Right cardiac atrium (tissue), 5 donors: ENCODE measurements at places on chromosomes 2 and 18.
A peak's percentile ranks its signal among the peaks of the same experiment; 100 is the strongest.

- no peak for DNase-seq
These were observed 68.6 kb upstream of the PELI1 start for GRCh38 chr2:64212801-64213321.

DNA sequence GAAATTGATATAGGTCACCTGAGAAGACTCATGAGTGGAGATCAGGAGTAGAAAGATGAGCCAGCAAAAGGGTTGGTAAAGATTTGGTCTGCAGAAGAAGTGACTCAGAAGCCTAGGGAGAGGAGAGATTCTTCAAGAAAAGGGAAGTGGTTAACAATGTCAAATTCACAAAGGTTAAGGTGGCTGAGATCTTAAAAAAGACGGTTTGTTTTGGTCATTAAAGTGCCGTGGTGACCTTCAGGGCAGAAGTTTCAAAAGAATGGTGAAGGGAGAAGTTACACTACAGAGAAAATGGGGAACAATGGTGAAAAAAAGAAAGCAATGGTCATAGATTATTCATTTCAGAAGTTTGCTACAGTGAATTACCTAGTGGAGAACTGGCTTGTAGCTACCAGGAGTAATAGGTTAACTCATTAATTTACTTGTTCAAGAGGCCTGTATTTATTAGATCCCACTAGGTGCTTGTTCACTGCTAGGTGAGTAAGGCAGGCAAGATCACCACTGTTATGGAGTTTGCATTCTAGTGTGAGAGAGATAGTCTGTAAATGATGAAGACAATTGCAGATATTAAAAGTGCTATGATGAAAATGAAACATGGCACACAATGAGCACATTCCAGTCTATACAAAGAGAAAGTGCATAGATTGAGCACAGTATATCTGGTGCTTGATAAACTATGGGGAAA is 43.0 kb downstream of the FBXO48 start:
- no peak for DNase-seq

GRCh38 chr18:69820538-69820937 is 127.1 kb downstream of the CD226 start:
- DNase-seq, result no peak

GRCh38 chr2:122390406-122390805 is 635.0 kb downstream of the TSN start:
- no peak for DNase-seq

GRCh38 chr18:34978953-34979608 is 62.1 kb upstream of the MAPRE2 start:
- DNase-seq, result peak; percentile 51

DNA sequence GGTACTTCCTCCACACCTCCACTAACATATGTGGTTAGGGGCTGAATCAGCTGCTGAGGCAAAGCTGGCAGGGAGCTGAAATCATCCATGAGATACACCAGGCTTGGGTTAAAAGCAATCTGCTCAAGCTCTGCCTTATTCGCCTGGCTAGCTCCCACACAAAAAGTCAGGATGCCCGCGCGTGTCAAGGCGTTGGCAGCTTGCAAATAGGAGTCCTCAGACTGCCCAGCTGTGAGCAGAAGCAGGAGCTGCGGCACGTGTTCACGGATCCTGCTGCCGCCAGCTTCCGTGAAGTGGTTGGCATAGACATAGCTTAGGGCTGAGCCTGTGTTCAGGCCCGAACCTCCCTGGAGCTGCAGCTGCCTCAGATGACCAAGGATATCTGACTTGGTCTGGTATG is 35.3 kb downstream of the COL6A3 start:
- no peak for DNase-seq

- DNase-seq, result no peak
These were observed 506.1 kb upstream of the FAM98A start for GRCh38 chr2:34105006-34105767.

DNA sequence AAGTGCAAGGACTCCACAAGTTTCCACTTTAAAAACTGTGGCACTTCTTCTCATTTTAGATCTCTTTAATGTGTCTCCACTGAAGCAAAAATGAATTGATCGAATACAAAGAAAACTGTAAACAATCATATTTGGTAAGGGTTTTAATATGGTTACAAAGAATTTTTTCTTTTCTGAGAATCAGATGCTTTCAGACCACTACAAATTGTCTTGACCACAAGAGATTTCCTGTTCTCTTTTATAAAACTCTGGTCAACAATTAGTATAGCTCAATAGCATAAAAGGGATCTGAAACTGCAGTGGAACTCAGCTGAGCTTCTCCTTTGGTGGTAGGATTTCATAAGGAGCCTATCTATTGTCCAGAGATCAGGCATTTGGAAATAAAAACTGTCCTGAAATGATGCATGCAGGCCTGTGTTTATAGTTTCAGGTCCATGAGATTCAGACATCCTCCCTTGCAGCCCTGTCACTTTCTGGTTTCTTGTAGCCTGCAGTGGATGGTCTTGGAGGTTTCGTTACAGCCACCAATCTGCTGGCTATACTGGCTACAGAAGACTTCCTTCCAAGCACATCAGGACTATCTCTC is 120.0 kb downstream of the DOCK10 start:
- DNase-seq, result no peak

DNA sequence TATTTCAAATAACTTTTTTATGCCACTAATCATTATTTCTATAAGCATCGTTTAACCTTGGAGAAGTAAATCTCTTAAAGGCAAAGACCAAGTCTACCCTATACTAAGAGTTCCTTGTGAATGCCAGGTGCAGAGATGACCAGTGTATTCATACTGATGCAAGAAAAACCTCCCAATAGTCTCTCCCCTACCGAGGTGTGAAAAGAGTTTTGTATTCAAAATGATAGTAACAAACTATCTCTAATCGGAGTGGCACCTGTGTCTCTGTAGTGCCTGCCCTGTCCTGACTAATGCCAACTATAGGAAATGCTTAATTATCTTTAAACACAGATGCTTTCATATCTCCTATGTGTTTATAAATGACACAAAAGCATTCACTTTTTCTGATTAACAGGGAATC is 798.5 kb downstream of the TRIB2 start:
- DNase-seq, result no peak

DNA sequence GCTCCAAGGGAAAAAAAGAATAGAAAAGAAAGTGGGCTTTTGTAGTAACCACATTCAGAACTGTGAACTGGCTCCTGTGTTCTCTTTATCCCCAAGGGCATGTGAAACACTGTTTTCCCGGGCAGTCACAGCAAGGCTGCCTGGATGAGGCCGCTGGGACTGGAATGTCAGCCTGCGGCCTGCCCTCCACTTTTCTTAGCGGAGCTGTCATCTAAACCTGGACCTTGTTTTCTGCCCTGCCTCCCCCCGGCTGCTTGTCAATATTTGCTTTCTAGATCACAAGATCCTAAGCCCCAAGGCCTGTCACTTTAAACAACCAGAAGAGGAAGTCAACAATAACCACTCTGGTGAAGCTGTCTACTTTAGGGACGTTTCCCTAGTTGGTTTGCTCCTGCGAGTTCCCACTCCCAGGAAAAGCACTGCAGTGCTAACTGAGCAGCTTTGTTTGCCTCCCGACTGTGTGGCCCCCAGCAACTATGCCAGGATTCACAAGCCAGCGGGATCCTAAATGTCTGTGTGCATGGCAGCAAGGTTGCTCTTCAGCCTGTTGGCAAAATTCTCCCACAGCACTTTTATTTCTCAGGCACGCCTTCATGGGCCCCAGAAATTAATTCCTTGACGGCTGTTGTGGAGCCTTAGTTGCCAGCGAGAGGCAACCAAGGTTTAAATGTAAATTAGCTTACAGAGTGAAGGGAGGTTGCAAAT is 30.6 kb downstream of the SOWAHC start:
- DNase-seq, result no peak

GRCh38 chr2:224565452-224566035 is 19.6 kb downstream of the CUL3 start:
- DNase-seq, result no peak

- no peak for DNase-seq
These were observed 34.8 kb upstream of the SP5 start for GRCh38 chr2:170680172-170680941.

- no peak for DNase-seq
These were observed 680.8 kb downstream of the NYAP2 start for GRCh38 chr2:226080334-226080733.

GRCh38 chr2:34997779-34998178 is 1357.8 kb upstream of the CRIM1 start:
- no peak for DNase-seq

DNA sequence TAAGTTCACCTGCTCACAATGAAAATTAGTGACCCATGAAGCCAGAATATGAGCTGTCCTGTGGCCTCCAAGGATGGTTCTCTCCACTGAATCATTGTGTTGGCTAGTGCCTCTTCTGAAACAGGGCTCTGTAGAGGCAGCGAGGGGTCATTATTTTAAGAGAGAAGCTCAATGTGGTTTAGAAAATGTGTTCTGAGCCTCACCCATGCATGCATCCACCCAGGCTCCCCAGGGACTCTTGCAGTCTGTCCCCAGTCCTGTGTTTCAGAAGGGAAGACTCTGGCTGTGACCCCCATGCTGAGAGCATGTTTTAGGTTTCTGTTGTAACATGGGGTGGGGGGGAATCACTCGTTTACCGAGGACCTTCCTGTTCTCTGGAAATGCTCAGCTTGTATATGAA is 135.2 kb downstream of the RNF144A start:
- DNase-seq, result no peak

DNA sequence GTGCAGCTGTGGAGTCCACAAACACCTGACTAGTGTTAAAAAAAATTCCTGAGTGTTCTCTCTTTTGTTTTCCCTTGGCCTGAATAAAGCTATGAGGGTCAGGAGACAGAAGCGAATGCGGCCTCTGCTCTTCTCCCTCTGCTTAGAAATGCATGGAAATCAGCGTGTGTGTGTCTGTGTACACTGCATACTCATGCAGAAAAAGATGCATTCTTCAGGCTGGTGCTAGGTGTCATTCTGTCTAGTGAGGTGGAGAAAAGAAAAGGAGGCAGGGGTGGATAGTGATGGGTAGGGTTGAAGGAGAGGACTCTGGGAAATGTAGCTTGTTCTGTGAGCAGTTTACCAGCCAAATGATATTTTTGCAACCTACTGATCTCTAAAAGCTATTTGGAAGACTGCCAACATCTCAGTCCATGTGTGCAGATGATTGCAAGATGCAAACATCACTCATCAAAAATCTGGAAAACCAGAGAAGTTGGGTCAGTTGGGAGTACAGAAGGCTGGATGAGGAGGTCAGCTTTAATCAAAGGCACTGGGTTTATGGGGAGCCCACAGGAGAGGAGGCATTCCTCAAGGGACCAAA is 177.7 kb downstream of the INSIG2 start:
- DNase-seq, result no peak

- DNase-seq, result no peak
These were observed 213.9 kb upstream of the CYP26B1 start for GRCh38 chr2:72361521-72361920.

DNA sequence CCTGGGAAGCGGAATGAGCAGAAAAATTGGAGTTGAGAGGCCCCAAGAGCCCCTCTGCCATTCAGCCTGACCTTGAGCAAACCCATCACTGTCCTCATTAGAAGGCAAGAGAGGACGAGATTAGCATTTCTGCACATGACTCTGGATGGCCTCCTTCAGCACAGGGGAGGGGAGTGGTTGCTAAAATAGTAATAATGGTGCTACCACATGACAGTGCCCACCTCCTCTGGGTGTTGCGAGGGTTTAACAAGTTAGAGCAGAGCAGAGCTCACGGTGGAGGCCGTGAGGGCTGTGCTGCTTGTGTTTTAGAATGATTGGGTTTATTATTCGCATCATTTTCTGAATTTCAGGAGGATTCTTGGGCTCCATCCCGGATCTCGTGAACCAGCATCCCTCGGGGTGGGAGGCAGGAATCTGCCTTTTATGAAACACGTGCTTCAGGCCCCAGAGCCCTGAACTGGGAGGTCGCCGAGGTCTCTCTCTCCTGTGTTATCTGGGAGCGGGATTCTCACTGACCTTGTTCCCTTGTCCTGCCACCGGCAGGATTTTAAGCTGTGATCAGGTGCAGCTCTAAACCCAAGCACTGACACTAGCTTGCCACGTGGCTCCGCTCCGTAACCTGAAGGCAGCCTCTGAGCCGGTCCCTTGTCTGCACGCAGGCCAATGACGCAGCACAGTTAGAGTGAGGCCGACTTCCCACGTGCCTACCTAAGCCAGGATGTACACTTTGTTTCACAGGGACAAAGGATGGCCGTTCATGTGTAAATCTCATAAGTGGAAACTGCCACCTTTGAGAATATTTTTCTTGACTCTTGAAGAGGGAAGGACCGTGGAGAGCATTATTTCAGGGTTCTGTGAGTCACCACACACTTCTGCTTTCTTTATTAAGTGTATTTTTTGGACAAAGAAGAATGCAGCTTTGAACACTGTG is 142.3 kb downstream of the ACOXL start:
- DNase-seq, result no peak

DNA sequence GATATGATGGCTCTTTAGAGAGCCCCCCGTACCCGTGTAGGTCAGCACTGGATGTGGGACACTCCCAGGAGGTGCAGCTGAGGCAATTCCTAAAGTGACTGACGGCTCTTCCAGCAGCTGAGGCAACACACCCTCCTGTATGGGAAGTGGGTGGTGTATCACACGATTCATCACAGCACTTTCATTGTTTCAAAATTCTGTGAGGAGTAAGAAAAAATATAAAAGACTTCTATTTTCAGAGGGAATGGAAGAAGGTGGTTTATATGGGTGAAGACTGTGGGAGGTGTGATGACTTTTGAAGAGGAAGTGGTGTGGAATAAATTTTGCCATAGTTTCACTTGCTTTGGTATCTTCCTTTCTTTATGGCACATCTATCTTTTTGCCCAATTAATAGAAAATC is 22.3 kb downstream of the QPCT start:
- DNase-seq, result no peak

GRCh38 chr2:229520691-229521096 is 193.7 kb downstream of the DNER start:
- peak; percentile 57 for DNase-seq

GRCh38 chr2:185990861-185991525 is 252.4 kb downstream of the FSIP2 start:
- DNase-seq, result no peak

GRCh38 chr2:169039702-169040101 is 8.6 kb upstream of the ABCB11 start:
- no peak for DNase-seq

- DNase-seq, result no peak
These were observed 289.6 kb upstream of the SLC8A1 start for GRCh38 chr2:40741532-40741931.

GRCh38 chr2:158346032-158346431 is 110.5 kb downstream of the CCDC148 start:
- no peak for DNase-seq

- DNase-seq, result no peak
These were observed 168.7 kb downstream of the DDX1 start for GRCh38 chr2:15760232-15760910.

GRCh38 chr2:224507789-224508188 is 77.4 kb downstream of the CUL3 start:
- no peak for DNase-seq
